ENCODE measurements at places on chromosomes 3 and 15.

- no peak for DNase-seq
These were observed 526.5 kb upstream of the PROK2 start for GRCh38 chr3:72311425-72311824.

- peak; percentile 43 for DNase-seq
These were observed 48.8 kb downstream of the EPHA6 start for GRCh38 chr3:96863129-96863740.

DNA sequence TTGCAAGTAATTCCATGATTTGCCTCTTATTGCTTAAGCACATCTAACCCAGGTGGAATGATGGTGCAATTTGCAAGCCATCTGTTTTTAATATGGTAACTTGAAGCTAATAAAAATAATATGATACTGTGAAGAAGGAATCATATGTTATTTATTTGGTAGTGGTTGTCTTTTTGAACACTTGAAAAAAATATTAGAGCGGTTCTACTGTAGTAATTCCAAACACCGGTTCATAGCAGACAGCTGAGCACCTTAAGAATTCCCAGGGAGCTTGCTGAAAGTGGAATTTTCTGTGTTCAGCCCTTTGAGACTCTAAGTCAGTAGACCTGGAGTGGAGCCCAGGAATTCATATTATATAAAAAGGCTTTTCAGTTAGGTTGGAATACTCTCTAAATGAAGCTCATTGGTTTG, 687.4 kb downstream of the EDEM1 start:
- no peak for DNase-seq

GRCh38 chr15:40439960-40440742, 602 bp upstream of the BAHD1 start:
- DNase-seq: peak; percentile 54

DNA sequence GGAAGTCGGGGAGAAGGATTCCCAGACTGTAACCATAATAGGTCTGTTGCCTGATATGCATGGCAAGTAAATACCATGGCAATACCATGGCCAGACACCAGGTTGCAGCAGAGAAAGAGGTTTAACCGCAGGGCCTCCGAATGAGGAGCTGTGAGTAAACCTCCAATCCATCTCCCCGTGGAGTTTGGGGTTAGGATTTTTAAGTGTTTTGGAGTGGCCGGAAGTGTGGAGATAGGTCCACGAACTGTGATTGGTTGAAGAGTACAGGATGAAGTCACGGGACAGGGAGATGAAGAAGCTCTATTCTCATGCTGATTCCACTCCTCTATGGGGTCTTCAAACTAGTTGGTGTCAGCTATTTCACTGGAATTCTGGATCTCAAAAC, 127.9 kb downstream of the ST8SIA2 start:
- peak; percentile 90 for DNase-seq

DNA sequence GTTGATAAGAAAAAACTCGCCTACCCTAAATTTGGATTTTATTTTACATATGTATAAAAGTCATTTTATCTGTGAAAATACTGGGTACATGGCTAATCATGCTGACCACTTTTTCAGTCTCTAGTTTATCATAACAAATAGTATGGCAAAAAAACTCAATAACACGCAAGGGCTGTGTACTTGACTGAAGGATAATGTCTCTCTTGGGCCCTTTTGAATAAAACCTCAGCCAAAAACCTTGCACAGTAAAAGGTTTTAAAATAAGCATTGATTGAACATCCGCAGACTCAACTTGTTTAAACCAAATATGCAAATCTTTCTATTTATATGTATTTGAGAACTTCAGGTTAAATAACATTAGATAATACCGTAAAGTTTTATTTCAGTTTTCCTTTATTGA, 285.3 kb downstream of the CADM2 start:
- no peak for DNase-seq

DNA sequence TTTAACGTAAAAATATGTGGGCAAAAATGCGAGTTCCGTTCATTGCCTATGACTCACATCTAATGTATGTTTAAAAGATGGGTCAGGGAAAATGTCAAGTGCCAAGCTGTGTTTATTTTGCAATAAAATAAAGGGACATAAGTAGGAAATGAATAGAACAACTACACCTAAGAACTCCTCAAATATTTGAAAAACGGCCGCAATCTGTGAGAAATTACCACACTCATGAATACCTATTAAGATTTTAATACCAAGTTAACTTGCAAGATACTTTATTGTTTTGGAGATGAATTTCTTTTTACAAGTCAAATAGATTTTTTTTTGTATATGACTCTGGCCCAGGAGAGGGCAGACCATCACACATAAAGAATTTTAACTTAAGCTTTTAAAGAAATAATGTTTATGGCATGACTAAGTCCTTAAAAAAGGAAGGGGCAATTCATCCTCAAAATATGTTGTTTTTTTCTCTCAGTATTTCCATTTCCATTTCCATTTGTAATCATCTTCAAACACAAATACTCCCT, 152.7 kb downstream of the SUCNR1 start:
- no peak for DNase-seq

GRCh38 chr15:100134586-100134985, 207.2 kb downstream of the ADAMTS17 start:
- DNase-seq: no peak

- no peak for DNase-seq
These were observed 425.3 kb upstream of the PROK2 start for GRCh38 chr3:72210261-72210660.

Data from right hindlimb (tissue), 1 donor.